ENCODE measurements at places on chromosomes 11 and 22.

DNA sequence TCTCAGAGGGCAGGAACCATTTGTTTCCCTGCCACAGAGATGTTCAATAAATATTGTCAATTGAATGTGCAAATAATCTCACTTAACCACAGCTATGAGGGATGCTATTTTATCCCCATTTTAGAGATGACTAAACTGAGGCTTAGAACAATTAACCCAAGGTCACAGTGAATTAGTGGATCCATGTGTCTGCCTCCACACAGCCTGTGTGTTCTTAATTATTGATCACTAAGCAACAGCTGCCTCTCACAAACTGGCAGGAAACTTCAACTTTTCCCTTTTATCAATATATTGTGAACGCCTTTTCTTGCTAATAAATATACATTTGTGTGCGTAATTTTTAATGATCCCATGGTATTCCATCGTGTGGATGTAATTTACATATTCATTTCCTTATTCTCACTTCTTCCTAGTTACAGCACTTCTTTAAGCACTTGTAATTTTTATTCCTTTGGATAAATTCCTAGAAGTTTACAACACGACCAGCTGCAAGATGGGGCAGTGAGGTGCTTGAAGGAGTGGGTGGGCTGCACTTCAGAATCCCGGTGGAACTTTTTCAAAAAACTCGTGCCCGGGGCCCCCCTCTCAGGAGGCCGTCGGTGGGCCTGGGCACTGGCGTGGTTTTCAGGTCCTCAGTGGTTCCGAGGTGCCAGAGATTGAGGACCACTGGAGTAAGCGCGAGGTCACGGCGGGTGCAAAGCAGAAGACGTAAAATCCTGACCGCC lies 915 bp upstream of the SREBF2 start:
- DNase-seq, result no peak

DNA sequence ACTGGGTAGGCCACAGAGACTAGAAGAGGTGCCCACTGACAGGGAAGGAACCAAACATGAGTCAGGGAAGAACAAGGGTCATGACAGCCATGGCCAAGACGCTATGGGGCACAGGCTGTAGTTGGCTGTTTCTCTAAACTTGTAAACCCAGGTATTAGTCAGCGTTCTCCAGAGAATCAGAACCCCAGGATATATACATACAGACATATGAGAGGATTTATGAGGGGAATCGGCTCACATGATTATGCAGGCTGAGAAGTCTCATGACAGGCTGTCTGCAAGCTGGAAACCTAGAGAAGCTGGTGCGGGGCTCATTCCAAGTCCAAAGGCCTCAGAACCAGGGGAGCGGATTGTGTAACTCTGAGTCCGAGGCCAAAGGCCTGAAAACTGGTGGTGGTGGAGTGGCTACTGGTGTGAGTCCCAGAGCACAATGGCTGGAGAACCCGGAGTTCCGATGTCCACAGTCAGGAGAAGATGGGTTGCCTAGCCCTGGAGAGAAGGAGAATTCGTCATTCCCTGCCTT lies 29.7 kb upstream of the CD81 start:
- no peak for DNase-seq

GRCh38 chr11:64601605-64602465 lies 10.8 kb downstream of the SLC22A12 start:
- DNase-seq, result no peak

DNA sequence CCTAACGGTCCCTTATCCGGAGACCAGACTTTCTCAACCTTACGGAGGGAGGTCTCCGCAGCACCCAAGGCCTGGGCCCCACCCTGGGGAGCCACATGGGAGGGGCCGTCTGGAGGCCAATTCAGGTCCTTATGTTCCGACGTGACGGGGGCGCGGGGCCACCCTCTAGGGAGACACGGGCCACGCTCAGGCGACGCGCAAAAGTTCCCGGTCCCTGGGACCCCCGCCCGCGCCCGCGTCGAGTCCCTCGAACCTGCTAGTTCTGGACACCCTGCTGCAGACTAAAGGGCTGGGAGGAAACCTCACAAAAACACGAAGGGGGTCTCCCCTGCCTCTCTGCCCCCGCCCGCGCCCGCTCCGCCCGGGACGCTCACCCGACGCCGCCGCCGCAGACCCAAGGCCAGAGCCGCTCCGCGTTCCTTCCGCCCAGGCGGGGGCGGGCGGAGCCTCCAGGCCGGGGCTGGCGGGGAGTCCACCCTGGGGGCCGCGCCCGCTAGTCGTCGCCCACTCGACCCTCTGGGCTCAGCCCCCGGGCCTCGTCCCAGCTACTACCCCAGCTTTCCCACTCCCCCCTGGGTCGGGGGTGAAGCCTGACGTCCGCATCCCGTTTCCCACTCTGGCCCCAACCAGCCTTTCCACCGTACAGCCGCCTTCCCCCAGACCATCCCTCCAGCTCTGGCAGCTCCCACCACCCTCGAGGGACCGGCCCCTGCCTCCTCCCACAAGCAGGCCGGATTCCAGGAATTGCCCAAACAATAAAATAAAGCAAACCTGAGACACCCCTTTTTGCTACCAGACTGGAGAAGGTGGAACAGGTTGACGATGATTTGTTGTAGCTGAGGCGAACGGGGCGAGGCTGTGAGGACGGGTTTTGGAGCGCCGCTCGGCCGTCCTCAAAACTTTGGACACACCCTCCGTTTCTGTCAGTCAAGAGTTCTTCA lies 2.7 kb downstream of the RNH1 start:
- DNase-seq, result no peak
